NCI-H2081 treated with DMSO at 0.1 percent for 48 hours (cell line): ENCODE measurements at places on chromosomes 1 and 21.

- no peak for DNase-seq
Measured at GRCh38 chr1:31987135-31987619, 26.5 kb upstream of the KHDRBS1 start.

GRCh38 chr1:241706257-241706656 is 54.2 kb downstream of the WDR64 start:
- no peak for DNase-seq

GRCh38 chr1:206933333-206933945 is 11.7 kb upstream of the FCMR start:
- DNase-seq: no peak

GRCh38 chr21:33314111-33314510 is 10.7 kb upstream of the IFNAR1 start:
- no peak for DNase-seq

- DNase-seq: no peak
Measured at GRCh38 chr1:112803906-112804762, 89.0 kb upstream of the PPM1J start.

GRCh38 chr1:161954466-161954865 is 69.2 kb downstream of the OLFML2B start:
- DNase-seq: no peak

GRCh38 chr1:200658037-200658818 is 11.5 kb downstream of the DDX59 start:
- no peak for DNase-seq

DNA sequence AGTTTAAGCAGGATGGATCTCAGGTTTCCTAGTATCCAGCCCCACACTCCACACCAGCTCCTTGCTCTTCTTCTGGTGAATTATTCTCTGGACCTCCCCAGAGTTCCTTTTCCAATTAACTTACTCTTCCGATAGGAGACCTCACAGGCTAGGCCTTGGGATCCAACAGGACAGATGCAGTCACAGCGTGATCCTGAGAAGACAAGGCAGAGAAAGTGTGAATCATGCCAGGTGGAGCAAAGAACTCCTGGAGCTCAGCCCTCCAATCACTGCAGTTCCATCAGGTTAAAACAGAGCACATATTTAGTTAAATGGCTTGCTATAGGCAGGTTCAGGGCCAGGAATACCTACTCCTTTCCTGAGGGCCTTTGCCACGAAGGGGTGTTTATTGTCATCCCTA is 34.1 kb downstream of the C8B start:
- no peak for DNase-seq

DNA sequence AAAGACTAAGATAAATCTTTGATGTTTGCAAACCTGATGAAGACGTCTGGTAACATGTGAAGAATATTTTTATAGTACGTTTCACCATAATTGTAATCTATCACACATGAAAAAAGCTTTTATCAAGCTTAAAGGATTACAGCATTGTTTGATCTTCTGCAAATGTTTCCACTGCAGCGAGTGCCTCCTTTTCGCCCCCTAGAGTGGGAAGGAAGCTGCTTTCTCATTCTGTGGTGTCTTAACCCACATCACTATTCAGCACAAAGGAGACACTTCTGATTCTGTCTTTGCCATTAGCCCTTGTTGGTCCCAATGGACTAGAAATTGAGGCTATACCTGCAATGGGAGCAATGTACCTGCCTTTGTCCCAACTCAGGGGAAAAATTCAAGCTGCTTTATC is 46.0 kb upstream of the IL12RB2 start:
- no peak for DNase-seq

GRCh38 chr1:240044620-240045019 is 47.1 kb upstream of the FMN2 start:
- no peak for DNase-seq

GRCh38 chr1:33374336-33375105 is 53.6 kb upstream of the A3GALT2 start:
- no peak for DNase-seq

- DNase-seq: no peak
Measured at GRCh38 chr1:161988413-161988812, 35.3 kb downstream of the OLFML2B start.

- no peak for DNase-seq
Measured at GRCh38 chr1:200043336-200043668, 15.8 kb downstream of the NR5A2 start.

GRCh38 chr1:153742411-153743142 is 14.7 kb downstream of the INTS3 start:
- no peak for DNase-seq

DNA sequence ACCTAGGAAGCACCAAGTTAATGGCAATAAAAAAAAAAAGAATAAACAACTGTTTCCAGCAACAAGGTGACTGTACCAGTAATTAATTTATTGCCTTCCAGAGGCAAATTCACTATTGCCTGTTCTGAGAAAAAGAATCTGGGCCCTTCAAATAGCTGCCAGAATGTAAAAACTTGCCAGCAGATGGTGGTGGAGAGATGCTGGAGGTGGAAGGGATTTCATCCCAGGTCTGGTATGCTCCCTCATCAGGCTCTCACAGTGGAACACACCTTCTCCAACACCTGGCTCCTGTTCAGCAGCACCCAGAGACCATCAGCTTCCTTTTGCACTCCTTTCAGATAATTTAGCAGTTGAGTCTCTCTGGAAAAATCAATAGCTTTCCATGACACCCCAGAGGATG is 792.9 kb upstream of the ADAMTS5 start:
- DNase-seq: no peak

- no peak for DNase-seq
Measured at GRCh38 chr1:58780411-58780810, 3.4 kb downstream of the JUN start.

DNA sequence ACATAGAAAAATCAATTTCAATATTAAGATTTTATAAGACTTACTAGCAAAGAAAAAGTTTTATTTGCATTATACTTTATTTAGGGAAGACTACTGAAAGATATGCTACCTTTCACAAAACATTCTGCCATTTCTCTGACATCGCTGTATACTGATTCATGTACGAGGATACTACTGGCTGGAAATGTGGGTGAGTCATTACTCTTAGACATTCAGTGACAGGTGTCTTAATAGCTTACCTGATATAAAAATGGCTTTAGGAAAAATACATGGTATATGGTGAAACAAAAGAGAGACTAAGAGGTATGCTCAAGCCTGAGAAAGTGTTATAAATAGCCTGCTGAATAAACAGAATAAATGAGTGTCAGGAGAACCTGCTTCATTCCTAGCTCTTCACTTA is 73.0 kb upstream of the EXO1 start:
- DNase-seq: no peak
